ENCODE measurements at places on chromosomes 3 and 15.
A peak's percentile ranks its signal among the peaks of the same experiment; 100 is the strongest.

- no peak for DNase-seq
Observed at GRCh38 chr3:128841926-128842920, 37.2 kb upstream of the ACAD9 start.

GRCh38 chr15:73244333-73244732 is 124.4 kb downstream of the HCN4 start:
- no peak for DNase-seq

- DNase-seq, result peak; percentile 92
Observed at GRCh38 chr15:78988361-78988911, 43.6 kb upstream of the CTSH start.

GRCh38 chr15:85828874-85829273 is 34.1 kb upstream of the KLHL25 start:
- no peak for DNase-seq

- no peak for DNase-seq
Observed at GRCh38 chr15:94277485-94277884, 46.1 kb downstream of the MCTP2 start.

All from AG09319 (cell line).